ENCODE measurements at places on chromosomes 5 and 9.

GRCh38 chr5:132313366-132313765 lies 19.2 kb downstream of the SLC22A4 start:
- DNase-seq, result no peak

- peak; percentile 17 for DNase-seq
Measured at GRCh38 chr9:137705443-137705863, 86.6 kb downstream of the EHMT1 start.

DNA sequence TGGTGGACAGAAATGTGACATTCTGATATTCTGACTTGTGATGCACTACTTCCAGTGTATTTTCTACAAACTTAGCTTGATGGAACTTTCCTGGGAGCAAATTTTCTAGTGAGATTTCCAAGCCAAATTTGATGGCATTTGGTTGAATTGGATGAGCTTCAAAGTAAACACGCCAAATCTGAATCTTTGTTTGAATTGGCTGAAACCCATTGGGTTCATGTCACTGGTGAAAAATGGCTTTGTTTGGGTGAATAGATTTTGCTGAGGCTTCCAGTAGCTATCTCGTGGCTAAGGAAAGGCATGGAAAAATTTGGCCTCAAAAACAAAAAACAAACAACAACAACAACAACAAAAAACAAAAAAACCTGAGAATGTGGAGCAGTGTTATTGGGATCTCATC lies 271.1 kb upstream of the RPS23 start:
- no peak for DNase-seq

GRCh38 chr5:132272311-132273210 lies 15.1 kb downstream of the PDLIM4 start:
- peak; percentile 75 for DNase-seq

DNA sequence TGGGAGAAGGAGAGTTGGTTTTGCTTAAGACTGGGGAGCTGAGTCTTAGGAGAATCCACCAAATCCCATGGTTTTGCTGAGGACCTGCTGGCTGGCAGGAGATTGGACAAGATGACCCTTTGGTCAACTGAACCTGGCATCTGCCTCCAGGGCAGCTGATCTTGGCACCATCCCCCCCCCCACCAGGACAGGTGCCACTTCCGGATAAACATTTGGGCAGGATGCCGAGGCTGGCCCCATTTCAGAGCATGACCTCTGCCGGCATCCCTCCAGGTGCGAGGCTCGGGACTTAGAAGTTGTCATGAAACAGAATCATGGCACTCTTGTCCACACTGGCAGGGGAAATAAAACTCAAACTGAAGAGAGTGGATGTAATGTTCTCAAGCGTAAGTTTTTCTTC lies 165.6 kb downstream of the MACROH2A1 start:
- DNase-seq, result no peak

GRCh38 chr9:90857855-90858254 lies 56.2 kb downstream of the SYK start:
- DNase-seq, result no peak

GRCh38 chr5:175654807-175655206 lies 3.1 kb upstream of the HRH2 start:
- DNase-seq, result no peak

DNA sequence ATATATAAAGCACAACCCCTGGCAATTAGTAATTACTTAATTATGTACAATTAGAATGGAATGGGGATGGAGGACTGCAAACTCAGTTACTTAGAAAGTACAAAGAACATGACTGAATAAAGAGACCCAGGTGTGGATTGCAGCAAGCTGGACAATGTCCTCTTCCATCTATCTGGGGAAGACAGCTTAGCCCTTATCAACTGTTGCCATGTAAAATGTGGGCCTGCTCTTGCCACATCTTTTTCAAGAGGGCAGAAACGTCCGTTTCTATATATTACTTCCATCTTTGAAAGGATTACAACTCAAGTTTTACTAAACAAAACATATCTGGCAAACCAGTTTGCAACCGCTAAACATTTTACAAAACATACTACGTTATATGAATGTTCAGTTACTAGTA lies 26.2 kb downstream of the GOLPH3 start:
- DNase-seq, result no peak

- no peak for DNase-seq
Measured at GRCh38 chr9:30482499-30482898, 1901.9 kb upstream of the ACO1 start.

- no peak for DNase-seq
Measured at GRCh38 chr5:65411356-65411755, 70.4 kb downstream of the ADAMTS6 start.

DNA sequence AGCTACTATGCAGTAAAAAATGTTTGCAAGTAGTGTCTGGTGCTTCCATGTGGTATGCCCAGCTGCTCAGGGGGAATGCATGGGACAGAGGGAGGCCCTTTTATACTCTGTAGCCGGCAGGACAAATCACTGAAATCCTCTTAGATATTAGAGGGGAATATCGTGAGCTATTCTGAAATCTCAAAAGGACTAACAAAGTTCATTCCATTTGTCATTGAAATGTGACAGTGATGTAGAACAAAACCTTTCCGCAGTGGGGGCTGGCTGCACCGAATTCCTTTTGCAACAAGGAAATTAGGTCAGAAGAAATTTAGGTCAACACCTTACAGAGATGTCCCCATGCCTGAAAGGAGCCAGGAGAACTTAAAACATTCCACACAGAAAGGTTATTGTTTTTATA lies 72.4 kb upstream of the MEF2C start:
- no peak for DNase-seq

GRCh38 chr9:31112491-31112890 lies 1272.0 kb upstream of the ACO1 start:
- no peak for DNase-seq

- no peak for DNase-seq
Measured at GRCh38 chr5:118906947-118907346, 81.4 kb downstream of the DTWD2 start.

- DNase-seq, result no peak
Measured at GRCh38 chr9:11551106-11551505, 938.3 kb upstream of the PTPRD start.

DNA sequence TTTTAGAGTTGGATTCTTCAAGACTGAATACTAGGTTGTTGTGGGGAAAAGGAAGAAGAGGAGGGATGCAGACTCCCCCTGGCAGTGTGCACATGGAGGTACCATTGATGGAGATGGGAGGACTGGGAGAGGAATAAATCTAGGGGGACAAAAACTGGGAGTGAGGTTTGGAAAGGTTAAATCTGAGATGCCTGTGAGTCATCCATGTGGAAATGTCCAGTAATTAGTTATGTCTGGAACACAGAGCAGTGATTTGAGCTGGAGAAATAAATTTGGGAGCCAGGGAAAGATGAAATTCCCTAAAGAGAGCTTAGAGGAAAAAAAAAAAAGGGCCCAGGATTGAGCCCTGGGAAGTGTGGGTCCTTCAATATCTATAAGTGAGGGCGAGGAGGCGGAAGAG lies 8.0 kb upstream of the CCIN start:
- DNase-seq, result no peak

GRCh38 chr9:15137089-15137488 lies 169.9 kb downstream of the TTC39B start:
- DNase-seq, result no peak

DNA sequence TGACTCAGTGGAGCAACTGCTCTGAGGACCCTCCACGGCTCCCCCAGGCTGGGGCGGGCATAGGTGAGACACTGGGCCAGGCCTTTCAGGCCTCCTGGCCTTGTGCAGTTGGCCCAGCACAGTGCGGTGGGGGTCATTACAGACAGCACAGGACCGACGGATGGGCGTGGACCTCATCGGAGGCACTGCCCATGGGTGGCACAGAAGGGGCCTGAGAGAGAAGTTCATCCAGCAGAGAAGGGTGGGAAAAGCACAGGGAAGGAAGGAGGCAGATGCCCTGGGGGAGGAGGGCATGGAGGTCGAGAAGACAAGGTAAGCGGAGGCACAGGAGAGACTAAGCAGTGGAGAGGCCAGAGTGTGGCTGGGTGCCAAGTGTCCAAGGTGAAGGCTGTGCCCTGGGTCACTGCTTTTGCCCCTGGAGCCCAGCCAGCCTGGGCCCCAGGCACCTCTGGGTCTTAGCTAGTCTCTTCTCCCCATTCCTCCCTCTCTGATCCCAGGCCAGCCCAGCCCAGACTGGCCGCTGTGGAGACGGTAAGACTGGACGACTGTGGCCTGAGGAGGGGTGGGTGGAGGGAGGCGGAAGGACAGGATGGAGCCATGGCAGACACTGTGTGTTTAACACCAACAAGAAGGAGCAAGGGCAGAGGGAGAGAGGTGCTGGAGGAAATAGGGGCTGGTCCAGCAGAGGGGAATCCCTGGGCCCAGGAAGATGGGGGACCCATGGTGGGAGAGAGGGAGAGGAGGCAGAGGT lies 5.7 kb downstream of the IL3 start:
- no peak for DNase-seq

DNA sequence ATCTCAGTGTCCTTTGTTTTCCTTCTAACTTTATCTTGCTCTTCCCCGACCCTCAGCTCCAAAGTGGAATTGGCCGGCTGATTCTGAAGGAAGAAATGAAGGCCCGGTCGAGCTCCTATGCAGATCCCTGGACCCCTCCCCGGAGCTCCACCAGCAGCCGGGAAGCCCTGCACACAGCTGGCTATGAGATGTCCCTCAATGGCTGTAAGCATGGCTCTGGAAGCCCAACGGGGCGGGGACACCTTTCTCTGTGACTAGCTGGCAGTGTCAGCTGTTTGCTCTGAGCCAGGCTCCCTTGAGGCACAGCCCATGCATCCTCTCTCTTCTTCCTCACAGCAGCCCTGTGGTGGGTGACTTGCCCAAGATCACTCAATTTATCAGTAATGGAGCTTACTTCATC lies 23.9 kb upstream of the AFAP1L1 start:
- DNase-seq, result no peak

DNA sequence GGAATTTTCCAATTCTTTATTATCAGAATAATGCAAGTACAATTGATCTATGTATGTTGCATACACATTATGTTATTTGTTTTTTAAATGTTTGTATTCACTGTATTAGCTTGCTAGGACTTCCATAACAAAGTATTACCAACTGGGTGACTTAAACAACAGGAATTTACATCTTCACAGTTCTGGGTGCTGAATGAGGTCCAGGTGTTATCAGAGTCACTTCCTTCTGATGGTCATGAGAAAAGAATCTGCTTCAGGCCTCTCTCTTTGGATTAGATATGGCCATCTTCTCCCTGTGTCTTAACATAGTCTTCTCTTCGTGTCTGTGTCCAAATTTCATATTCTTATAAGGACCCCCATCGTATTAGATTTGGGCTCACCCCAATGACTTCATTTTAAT lies 229.1 kb upstream of the TRPC7 start:
- DNase-seq, result no peak

GRCh38 chr9:4309806-4310205 lies 9.9 kb upstream of the GLIS3 start:
- no peak for DNase-seq

- DNase-seq, result no peak
Measured at GRCh38 chr9:86488794-86489193, 134.6 kb upstream of the TUT7 start.

DNA sequence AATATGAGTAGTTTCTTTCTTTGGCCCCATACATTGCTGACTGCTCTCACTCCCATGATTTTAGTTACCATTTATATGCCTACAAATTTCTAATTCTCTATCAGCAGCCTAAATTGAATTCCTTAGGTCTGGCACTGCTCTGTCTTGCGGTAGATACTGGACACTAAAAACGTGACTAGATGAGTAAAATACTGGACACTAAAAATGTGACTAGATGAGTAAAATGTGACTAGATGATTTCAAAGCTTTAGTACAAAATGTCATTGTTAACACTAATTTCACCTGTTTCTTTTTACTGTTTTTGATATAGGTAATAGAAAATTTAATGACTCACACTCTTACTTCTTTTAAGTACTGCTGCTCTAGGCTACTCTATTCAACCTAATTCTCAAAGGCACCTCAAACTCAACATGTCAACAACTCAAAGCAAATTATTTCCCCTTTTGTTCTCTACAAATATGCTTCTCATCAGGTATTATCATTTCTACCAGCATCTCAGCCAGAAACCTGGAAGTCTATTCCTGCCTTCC lies 31.4 kb upstream of the GOLGA1 start:
- no peak for DNase-seq

GRCh38 chr5:68554571-68555279 lies 339.2 kb downstream of the PIK3R1 start:
- no peak for DNase-seq

DNA sequence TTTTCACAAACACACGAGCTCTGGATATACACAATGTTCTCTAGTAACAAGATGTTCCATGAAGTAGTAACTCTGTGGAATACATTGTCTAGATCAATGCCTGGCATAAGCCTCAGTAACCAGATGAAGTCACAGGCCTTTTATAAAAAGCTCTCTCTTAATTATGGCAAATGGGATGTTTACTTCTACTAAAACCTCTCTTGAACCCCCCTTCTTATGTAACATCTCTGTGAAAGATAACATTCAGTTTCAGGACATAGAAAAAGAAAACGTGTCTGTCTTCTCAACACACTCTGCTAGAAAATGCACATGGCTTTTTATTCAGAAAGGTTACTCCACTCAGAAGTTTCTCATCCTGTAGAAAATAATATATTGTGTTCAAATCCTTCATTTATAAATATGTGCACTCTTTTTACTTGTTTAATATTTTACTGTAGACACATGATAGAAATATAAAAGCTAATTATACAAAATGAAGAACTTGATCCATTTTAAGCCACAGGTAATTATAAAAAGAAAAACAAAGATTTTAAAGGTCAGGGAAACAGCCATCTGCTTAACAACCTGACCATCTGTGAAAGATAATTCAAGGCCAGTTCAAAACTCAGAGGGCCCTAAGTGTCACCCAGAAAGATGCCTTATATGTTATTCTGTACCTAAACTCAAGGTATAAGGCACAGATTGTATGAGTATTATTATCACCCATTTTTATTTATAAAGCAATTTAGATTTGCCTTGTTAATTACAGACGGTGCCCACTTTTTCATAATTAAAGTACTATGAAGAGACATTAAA lies 812.0 kb downstream of the CDH18 start:
- DNase-seq, result no peak

DNA sequence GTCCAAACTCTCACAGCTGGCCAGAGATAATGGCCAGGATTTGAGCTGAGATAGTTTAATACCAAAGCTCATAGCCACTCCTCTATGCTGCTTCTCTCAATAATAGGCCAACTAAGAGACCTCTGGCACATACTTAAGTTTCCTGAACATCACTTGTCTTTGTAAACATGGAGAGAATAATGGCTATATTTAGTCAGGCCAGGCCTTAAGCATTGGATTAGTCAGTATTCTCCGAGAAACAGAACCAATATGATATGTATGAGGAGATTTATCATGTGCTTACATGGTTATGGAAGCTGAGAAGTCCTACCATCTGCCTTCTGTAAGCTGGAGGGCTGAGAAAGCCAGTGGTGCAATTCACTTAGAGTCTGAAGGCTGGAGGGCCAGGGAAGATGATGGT lies 45.4 kb downstream of the CFAP95 start:
- no peak for DNase-seq

- DNase-seq, result no peak
Measured at GRCh38 chr9:72627956-72628540, 106.6 kb downstream of the TMC1 start.

GRCh38 chr5:1315709-1316587 lies 21.1 kb upstream of the TERT start:
- peak; percentile 28 for DNase-seq

Measured in stimulated activated CD4-positive, alpha-beta T cell treated with anti-CD3 and anti-CD28 coated beads, Interleukin-4, amount 100 ng/mL, for 48 hours (primary cell).